ENCODE measurements at places on chromosomes 12 and 14.

GRCh38 chr12:117629454-117629853 is 268.0 kb upstream of the NOS1 start:
- H3K4me1 ChIP-seq: no peaks in the 10 kb centered on the region
- H3K27me3 ChIP-seq: no peaks in the 10 kb centered on the region
- H3K36me3 ChIP-seq: no peaks in the 10 kb centered on the region
- H3K4me3 ChIP-seq: no peak overlapping the region

DNA sequence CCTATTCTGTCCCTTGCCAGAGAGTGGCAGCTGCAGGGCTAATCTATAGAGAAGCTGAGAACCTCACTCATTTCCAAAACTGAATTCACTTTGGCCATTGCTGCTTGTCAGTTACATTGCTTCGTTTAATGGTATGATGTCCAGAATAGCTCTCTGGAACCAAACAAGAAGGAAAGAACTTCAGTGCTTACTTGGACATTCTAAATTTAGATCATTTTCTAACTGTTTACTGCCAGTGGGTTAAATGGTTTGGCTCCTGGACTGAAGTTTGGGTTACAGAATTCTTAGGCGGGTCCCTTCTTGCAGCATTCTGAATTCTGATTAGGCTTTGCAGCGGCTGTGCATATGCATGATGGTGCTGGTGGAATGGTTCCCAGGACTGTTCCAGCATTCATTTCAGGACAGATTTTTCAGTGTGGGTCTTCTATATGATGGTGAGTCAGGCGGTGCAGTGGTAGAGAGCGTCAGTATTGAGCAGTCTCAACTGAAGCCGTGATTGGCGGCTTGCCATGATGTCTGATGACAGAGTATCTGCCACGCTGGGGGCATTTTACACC is 148.7 kb downstream of the DYRK2 start:
- H3K4me1 ChIP-seq: no peaks in the 10 kb centered on the region
- no peak overlapping the region for H3K4me3 ChIP-seq
- H3K27me3 ChIP-seq: peaks cover 2% of the 10 kb centered on the region
- H3K27ac ChIP-seq: no peak overlapping the region
- H3K36me3 ChIP-seq: no peaks in the 10 kb centered on the region

DNA sequence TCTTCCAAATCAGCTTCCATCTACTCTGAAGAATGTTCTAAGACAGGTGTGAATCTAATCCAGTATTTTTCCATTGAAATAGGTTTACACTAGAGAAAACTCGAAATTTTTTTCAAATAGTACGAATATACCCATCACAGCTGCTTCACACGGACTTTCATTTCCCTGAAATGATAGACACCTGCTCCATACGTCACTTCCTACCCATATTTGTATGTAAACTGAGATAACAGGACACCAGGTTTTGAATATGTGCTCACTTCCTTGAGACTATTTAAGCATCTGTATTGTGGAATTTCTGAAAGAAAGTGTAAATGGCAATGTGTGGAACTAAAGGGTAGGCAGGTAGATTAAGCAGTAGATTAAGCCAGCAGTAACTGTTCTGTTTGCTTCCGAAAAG is 13.4 kb upstream of the ITPR2 start:
- H3K4me1 ChIP-seq: no peaks in the 10 kb centered on the region
- H3K27ac ChIP-seq: no peak overlapping the region
- no peak for DNase-seq
- no peak overlapping the region for H3K4me3 ChIP-seq
- H3K27me3 ChIP-seq: peaks cover 18% of the 10 kb centered on the region

GRCh38 chr12:77943466-77943865 is 112.8 kb downstream of the NAV3 start:
- H3K27me3 ChIP-seq: no peaks in the 10 kb centered on the region
- H3K27ac ChIP-seq: no peak overlapping the region
- no peaks in the 10 kb centered on the region for H3K36me3 ChIP-seq
- H3K4me1 ChIP-seq: no peaks in the 10 kb centered on the region
- DNase-seq: no peak

GRCh38 chr12:26845057-26845666 is 12.2 kb upstream of the ITPR2 start:
- peaks cover 11% of the 10 kb centered on the region for H3K27me3 ChIP-seq
- no peaks in the 10 kb centered on the region for H3K36me3 ChIP-seq
- no peaks in the 10 kb centered on the region for H3K4me1 ChIP-seq
- H3K27ac ChIP-seq: no peak overlapping the region
- DNase-seq: no peak

DNA sequence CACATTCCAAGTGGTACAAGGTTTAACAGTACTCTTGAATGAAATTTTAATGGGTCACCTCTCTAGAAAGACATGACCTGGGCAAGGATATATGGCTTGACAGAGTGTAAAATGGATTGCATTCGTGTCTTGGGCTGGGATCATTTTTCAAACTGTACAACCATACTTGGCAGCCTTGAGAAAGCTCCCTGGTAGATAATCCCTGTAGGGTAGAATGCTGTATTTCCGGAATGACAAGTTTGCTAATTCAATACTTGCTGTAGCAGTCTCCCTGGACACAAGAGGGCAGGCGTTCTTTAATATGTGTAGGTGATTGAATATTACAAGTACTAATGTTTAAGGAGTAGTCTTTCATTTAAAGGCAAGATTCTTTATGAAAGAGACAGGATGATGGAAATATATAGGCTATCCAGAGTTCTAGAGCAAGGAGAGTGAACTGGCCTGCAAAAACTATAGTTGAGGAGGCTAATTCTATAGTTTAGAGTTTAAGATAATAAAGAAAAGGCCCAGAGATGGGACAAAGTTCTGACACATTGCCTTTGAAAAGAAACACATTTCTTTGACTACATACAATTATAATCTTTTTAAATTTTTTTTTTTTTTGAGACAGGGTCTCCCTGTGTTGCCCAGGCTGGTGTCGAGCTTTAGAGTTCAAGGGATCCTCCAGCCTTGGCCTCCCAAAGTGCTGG is 53.4 kb downstream of the PLBD1 start:
- no peaks in the 10 kb centered on the region for H3K4me1 ChIP-seq
- DNase-seq: no peak
- no peaks in the 10 kb centered on the region for H3K36me3 ChIP-seq
- H3K27ac ChIP-seq: no peak overlapping the region

DNA sequence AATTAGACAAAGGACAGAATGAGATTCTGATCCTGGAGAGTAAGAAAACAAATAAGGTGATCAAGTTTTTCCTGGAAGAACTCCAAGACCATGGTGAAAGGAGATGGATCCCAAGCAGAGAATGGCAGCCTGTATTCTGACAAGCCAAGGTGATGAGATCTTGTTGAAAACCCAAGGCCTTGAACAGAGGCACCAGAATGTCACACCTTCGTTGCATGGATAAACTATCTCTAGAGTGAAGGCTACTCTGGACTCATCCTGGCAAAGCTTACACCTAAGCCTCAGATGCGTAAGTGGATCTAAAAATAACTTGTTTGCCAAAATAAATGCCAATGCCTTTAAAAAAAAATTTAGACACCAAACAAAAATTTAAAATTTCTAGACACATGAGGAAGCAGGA is 605.9 kb downstream of the ETNK1 start:
- DNase-seq: no peak
- no peaks in the 10 kb centered on the region for H3K36me3 ChIP-seq
- H3K27ac ChIP-seq: no peak overlapping the region
- no peak overlapping the region for H3K4me3 ChIP-seq
- no peaks in the 10 kb centered on the region for H3K27me3 ChIP-seq

DNA sequence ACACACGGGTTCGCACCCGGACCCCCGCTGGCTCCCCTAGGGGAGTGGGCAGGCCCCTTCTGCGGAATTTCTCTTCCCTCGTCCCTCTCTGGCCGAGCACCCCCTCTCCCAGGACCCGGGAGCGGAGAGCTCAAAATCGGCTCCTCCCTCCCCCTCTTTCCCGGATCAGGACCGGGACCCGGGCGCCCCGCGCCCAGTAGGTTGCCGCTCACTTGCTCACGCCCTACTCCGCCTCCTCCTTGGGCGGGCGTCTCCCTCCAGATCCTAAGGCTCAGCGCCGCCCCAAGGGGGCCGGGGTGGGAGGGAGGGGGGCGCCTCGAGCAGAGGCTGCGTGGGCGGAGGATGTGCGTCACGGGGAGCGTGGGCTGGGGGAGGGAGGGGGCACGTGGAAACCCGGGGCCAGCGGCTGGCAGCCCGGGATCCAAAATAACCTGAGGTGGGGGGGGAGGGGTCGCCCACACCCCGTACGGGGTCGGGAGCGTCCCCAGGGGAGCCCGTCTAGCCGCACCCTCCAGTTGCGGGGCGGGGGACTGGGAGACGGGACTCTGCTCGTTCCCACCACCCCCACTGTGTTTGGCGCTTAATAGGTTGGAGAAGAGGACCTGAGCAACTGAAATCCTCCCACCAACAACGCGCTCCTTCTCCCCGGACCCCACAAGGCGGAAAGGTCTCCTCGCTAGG is 1.8 kb upstream of the NAB2 start:
- no peaks in the 10 kb centered on the region for H3K27me3 ChIP-seq
- H3K4me3 ChIP-seq: peak overlapping the region; percentile 95
- peaks cover 51% of the 10 kb centered on the region for H3K4me1 ChIP-seq
- peaks cover under 1% of the 10 kb centered on the region for H3K36me3 ChIP-seq
- H3K27ac ChIP-seq: peak overlapping the region; percentile 99

DNA sequence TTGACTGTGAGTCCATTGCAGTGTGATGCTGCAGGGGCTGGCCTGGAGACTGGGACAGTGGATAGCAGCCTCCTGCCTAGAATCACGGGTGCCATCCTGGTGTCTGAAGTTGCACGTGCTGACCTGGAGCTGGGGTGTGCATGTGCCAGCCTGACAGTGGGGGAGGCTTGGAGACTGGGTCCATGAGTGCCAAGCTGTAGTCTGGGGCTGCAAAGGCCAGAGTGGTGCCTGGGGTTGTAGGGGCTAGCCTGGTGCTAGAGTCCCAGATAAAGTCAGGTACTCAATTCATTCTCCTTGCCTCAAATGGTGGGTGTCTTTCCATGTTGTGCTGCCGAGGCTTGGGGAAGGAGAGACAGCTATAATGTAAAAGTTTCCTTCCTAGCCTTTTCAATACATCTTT is 181.9 kb upstream of the NPAS3 start:
- no peak for DNase-seq
- no peak overlapping the region for H3K4me3 ChIP-seq
- H3K27ac ChIP-seq: no peak overlapping the region
- H3K27me3 ChIP-seq: no peaks in the 10 kb centered on the region
- H3K4me1 ChIP-seq: no peaks in the 10 kb centered on the region

DNA sequence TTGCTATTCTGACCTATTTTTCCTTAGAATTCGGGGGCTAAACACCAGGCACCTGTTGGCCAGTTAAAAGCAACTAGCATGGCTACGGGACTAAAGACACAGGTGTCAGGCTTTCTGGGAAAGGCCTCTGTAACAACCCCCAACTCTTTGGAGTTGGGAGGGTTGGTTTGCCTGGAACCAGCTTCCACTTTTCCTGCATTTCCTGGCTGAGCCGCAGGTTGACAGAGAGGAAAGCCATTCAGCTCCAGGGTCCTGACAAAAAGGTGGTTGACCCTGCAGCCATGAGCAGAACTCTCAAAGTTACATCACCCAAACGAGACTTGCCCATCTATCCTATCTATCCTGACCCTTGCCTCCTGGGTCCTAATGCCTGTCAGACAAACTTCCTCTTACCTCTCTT is 375.4 kb upstream of the SFSWAP start:
- H3K4me1 ChIP-seq: no peaks in the 10 kb centered on the region
- DNase-seq: no peak
- no peaks in the 10 kb centered on the region for H3K36me3 ChIP-seq
- no peaks in the 10 kb centered on the region for H3K27me3 ChIP-seq
- no peak overlapping the region for H3K4me3 ChIP-seq

DNA sequence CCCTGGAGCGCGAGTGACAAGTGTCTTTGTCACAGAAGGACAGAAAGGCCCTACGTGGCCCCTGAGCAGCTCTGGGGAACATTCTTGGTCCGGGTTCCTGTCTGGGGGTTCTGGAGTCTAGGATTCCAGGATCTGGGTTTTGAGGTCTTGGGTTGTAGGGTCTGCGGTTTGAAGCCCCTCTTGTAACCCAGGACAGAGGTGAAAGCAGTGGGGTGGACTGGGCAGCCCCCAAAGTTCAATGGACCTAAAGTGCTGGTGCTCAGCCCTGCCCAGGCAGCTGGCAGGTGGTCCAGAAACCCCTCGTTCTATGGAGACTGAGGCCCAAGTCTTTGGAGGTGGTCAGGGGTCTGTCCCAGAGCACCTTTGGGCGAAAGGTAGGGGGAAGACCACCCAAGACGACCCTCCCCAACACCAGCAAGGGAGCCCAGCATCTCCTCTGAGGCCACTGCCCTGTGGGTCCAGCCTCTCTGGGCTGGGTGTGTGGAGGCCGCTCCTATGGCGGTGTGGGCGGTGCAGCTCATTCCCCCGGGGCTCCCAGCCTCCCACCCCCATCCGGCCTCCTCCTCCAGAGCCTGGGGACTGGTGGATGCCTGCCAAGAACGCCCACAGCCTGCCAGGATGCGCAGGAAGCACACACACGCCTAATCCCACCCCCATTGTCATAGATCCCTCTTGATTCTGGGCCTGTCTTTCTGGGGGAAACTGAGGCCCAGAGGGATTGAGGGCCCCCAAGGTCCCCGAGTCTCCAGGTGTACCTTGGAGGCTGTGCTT is 30.2 kb upstream of the ANKRD9 start:
- no peak overlapping the region for H3K4me3 ChIP-seq
- H3K4me1 ChIP-seq: peaks cover 6% of the 10 kb centered on the region
- no peak for DNase-seq
- H3K27ac ChIP-seq: no peak overlapping the region
- H3K36me3 ChIP-seq: no peaks in the 10 kb centered on the region
- H3K27me3 ChIP-seq: no peaks in the 10 kb centered on the region

- no peaks in the 10 kb centered on the region for H3K27me3 ChIP-seq
- peaks cover 8% of the 10 kb centered on the region for H3K36me3 ChIP-seq
- H3K4me1 ChIP-seq: peaks cover 38% of the 10 kb centered on the region
- no peak for DNase-seq
Observed at GRCh38 chr14:77761205-77761931, 412 bp upstream of the SNW1 start.

GRCh38 chr12:127987199-127987901 is 279.6 kb upstream of the TMEM132C start:
- no peaks in the 10 kb centered on the region for H3K27me3 ChIP-seq
- no peak overlapping the region for H3K4me3 ChIP-seq
- H3K36me3 ChIP-seq: no peaks in the 10 kb centered on the region
- no peak for DNase-seq
- no peaks in the 10 kb centered on the region for H3K4me1 ChIP-seq

DNA sequence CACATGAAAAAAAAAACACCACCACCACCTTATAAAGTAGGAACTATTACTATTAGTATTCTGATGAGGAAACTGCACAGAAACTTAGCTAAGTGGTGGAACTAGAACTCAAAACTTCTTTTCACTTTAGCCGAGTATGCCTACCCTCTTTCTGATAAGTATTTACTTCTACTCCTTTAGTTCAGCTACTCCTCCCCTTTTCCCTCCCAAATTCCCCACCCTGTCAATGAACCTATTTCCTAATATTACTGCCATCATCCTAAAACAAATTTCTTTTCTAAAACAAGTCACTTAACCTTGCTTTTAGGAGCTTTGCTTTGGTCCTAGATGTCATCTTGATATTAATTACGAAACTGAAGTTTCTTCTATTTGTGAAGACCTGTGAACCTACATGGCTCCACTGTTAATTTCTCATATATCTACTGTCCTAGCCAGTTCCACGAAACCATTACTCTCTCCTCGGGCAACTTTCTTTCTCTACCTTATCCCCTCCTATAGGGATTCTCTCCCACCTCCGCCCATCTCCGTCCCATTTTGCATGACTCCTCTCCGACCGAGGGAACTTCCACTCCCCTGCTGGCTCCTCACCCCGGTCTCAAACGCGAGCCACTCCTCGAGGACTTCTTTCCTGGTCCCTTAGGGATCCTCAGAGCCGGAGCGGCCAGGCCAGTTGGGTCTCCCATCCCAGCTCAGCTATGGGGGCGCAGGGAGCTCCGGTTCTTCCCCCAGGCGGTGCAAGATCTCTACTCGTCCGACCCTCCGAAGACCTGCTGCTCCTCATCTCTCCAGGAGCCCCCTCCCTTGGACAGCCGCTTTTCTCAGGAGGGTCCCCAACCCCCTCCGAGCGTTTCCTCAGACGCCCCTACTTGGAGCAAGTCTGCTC is 1.1 kb downstream of the NUMB start:
- H3K4me3 ChIP-seq: peak overlapping the region; percentile 86
- peaks cover 39% of the 10 kb centered on the region for H3K4me1 ChIP-seq
